ENCODE measurements at places on chromosomes 16 and 17.

DNA sequence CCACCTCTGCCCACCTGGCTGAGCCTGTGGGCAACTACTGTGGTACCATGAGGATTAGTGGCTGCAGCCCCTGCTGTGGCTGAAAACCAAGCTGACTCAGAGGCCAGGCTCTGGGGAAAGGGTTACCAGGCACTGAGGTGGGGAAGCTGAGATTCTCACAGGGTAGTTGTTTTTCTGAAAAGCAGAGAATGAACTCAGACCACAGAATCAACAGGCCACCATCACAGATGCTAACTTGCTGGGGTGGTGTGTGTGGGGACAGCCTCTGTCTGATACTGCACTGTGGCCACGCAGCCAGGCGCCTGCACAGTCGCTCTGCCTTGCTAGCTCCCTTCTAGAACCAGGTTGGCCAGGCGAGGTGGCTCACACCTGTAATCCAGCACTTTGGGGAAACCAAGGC lies 28.8 kb downstream of the NPLOC4 start:
- DNase-seq, result peak; percentile 79

- DNase-seq, result no peak
These were observed 16.0 kb upstream of the HEATR6 start for GRCh38 chr17:60094754-60095153.

- no peak for DNase-seq
These were observed 28.3 kb upstream of the CDH15 start for GRCh38 chr16:89143201-89143741.

DNA sequence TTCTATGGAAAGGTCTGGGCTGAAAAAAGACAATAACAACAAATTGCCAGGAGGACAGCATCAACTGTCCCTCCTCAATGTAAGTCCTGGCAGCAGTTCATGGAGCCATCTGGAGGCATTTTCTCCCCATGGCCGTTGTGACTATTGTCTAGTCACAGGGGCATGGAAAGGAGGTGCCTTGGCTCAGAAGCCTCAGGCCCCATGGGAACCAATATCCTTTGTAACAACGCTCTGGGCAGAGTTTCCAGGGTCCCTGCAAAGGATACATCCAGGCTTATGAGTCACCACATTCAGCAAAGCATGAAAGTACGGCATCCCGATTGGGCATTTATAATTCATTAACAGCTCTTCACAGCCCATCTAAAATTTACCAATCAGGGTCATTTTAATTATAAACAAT lies 85.2 kb downstream of the GLG1 start:
- DNase-seq, result peak; percentile 80

GRCh38 chr17:6756425-6757031 lies 682 bp downstream of the XAF1 start:
- DNase-seq, result no peak

DNA sequence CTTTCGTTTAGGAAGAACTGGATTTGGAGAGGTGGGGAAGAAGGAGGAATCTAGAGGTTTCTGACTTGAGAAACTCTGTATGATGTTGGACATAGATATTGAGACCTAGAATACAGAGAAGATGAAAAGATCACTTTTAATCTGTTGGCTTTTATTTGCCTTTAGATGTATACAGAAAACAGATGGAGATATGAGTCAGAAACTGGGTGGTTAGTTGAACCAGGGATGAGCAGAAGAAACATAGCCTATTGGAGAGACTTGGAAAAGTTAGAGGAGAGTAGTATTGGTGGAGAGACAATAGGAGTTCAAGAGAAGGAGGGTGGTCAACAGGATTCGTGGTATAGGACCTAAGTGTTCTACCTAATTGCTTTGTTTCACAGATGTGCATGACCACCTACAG lies 5.1 kb downstream of the PHAF1 start:
- DNase-seq, result no peak

GRCh38 chr17:81917565-81918332 lies at the start of gene SIRT7:
TSS of gene SIRT7 (minus strand) at chr17:81918176. CDS start at chr17:81918131, 45 bp downstream.
- DNase-seq, result peak; percentile 89

DNA sequence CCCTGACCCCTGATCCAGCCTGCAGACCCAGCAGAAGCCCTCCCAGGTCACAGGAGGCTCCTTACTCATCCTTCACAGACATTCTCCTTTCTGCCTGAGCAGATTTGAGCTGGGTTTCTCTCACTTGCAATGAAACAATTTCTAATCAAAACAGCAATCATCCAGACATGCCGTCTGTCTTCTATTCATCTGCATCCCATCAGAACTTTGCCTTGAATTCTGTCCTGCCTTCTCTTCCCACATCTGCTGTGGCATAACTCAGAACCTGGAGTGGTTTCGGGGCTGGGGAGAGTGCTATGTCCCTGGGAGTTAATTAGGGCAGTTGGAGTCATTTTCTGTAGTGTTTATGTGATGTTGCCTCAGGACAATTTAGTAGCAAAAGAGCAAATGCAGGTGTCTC lies 278.6 kb downstream of the CBLN1 start:
- no peak for DNase-seq

DNA sequence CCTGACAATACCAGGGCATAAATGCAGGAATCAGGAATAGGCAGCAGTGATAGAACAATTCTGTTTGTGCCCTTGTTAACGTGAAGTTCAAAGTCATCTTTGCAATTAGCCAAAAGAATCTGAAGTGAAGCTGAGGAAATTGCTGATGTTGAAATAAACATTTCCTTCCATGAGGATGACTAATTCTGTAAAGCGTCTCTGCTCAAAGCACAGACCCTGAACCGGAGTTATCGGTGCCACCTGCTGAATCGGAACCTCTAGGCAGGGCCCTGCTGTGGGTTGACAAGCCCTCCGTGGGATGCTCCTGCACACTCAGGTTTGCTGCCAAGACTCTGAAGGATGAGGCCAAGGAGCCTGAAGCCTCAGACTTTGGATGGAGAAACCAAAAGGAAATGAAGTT lies 37.0 kb upstream of the CDH1 start:
- peak; percentile 21 for DNase-seq

- DNase-seq, result no peak
These were observed 18.7 kb downstream of the ZNF200 start for GRCh38 chr16:3216263-3216640.

DNA sequence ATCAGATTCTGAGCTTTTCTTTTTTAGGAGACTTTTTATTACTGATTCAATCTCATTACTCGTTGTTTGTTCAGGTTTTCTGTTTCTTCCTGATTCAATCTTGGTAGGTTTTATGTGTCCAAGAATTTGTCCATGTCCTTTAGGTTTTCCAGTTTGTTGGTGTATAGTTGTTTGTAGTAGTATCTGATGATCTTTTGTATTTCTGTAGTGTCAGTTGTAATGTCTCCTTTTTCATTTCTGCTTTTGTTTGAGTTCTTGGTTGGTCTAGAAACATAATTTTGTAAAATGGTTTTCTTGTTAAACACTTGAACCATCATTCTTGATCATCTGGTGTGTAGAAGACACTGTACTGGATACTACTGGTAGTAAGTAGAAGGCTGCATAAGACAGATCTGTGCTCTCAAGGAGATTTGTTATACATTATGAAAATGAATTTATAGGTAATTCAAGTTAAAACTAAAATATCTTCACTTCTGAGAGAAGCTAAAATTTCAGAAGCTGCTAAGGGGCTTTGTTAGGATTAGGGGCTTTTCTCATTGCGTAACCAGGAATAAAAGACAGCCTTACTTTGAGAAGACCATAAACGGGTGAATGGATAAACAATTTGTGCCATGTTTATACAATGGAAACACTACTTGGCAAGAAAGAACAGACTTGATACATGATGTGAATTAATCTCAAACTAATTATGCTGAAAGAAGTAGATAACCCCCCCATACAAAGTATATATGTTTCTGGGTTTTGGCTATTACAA lies 44.0 kb downstream of the NSRP1 start:
- no peak for DNase-seq

DNA sequence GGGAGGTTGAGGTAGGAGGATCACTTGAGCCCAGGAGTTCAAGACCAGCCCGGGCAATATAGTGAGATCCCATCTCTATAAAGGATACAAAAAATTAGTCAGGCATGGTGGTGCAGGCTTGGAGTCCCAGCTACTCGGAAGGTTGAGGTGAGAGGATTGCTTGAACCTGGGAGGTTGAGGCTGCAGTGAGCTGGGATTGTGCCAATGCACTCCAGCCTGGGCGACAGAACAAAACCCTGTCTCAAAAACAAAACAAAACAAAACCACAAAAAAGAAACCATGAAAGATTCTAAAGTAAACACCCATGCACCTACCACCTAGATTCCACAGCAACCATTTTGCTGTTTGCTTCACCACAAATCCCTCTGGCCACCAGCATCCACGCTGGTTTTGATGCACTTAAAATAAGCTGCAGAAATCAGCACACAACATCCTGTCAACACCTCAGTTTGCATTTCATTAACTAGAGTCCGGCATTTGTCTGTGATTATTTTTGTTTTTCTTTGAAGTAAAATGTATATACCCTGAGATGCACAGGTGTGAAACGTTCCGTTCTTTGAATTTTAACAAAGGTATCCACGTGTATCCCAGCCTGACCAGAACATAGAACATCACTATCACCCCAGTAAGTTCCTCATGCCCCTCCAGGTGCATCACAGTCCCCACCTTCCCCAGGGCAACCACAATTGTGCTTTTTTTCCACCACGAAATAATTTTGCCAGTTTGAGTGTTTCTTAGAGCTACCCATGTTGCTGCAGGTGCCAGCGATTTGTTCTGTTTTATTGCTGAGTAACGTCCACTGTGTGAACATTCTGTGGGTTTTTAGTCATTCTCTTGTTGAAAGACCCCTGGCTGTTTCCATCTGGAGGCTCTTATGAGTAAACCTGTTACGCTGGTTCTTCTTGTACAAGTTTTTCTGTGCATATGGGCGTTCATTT lies 191.5 kb downstream of the SEC14L1 start:
- DNase-seq, result peak; percentile 68

- DNase-seq, result no peak
These were observed 144.0 kb upstream of the CIBAR2 start for GRCh38 chr16:85256190-85256739.

- DNase-seq, result peak; percentile 52
These were observed 7.2 kb downstream of the PLCG2 start for GRCh38 chr16:81786321-81786720.

DNA sequence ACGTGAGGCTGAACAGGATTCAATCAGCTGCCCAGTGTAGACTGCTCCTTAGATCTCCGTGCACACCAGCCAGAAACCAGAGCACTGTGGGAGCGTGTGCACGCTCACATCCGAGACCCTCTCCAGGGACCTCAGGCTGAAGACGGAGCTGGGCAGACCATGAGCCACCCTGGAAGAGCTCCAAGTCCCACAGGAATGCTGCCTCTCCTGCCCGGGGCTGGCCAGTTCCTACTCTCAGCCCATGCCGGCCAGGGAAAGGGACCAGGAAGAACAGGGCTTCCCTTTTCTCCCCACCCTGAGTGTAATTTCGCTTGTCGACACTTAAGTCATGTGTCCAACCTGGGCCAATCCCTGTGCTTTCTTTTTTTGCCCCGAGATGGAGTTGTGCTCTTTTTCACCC lies 6.9 kb downstream of the ALYREF start:
- peak; percentile 90 for DNase-seq

DNA sequence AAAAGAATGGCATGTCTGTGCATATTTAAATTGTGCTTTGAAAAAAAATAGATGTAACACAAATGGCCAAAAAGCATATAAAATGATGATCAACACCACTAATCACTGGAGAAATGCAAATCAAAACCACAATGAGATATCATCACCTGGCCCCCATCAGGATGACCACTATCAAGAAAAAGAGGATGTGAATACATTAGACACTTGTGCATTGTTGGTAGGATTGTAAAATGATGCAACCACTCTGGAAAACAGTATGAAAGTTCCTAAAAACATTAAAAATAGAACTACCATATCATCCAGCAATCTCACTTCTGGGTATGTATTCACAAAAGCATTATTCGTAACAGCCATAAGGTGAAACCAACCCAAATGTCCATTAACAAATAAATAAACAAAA lies 91.5 kb downstream of the SPAG9 start:
- no peak for DNase-seq

DNA sequence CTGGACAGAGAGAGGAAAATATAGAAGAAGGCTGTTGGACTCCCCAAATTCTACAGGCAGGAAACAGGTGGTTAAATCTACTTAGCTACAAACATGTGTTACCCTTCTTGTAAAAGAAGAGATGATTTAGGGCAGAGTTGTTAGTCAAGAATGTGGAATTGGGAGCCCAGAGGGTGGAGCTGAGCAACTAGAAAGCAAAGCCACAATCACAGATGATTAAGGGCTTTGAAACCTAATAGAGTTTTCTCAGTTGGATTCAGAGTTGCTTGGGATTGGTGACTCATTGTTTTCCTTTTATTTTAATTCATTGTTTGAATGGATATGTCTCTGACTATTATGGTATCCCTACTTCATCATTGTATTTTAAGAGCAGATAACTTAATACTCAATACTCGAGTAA lies 6.2 kb downstream of the ACSM5 start:
- no peak for DNase-seq

DNA sequence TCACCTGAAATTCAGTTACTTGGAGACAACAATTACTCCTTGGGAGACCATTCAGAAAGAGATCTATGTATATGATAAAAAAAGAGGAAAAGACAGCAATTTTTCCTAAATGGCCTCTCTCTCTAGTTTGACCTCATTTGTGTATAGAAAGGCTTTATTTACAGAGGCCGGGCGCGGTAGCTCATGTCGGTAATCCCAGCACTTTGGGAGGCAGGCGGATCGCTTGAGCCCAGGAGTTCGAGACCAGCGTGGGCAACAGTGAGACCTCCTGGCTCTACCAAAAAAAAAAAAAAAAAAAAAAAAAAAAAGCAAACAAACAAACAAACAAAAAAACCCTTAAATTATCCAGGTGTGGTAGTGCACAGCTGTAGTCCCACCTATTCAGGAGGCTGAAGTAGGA lies 20.7 kb downstream of the GRB2 start:
- no peak for DNase-seq

DNA sequence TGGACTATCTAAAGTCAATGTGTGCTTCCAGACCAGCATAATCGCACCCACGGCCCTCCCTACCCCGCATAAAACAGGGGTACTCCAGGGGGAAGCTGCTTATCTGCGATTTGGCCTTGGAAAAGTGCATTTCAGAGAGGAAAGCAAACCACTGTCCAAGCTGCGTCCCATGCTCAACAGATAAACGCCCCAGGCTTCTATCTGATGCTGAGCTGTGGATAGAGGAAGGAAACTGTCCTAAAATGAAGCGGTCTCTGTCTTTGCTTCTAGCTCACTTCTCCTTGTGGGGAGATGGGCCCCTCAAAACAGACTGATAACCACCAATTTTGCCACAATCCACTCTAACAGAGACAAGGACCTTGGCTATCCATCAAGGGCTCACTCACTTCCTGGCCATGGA lies 160.5 kb upstream of the TNRC6C start:
- no peak for DNase-seq

DNA sequence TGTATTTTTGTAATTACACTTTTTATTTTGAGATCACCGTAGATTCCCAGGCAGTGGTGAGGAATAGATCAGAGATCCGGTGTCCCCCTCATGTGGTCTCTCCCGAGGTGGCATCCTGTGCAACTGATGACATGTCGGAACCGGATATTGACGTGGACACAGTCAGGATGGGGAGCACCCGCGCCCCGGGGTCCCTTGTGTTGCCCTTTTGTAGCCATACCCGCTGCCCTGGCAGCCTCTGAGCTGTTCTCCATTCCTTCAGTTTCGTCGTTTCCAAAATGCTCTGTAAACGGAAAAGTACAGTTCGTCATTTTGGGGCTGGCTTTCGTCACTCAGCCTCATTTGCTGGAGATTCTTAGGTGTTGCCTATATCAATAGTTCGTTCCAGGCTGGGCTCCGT lies 14.2 kb downstream of the JPH3 start:
- no peak for DNase-seq

All from astrocyte of the hippocampus (primary cell).